Hepatic stellate cell (primary cell): ENCODE measurements at places on chromosomes 2 and 18.
A peak's percentile ranks its signal among the peaks of the same experiment; 100 is the strongest.

DNA sequence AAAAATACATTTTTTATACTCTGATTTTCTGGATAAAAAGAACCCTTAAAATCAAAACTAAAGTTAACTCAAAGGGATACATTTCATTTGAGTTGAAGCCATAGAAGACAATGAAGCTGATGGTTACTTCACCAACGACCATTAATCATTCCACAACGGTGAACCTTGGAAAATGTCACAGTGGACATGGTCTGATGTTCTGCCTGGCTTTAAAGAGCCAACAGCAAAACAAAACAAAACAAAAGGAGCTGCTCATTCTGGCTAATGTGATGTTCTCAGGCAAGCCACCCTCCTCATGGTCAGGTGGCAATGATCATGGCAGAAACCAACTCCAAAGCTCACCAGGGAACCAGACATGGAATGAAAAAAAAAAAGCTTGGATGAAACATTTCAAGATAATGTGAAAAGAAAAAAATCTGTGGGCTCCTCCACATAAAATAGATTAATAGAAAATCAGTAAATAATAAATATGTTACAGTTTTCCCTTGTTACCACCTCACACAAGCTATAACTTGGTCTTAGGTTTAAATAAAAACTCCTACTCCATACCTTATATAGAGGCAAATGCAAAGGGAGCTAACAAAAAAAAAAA lies 90.1 kb upstream of the SERTAD2 start:
- DNase-seq = no peak

DNA sequence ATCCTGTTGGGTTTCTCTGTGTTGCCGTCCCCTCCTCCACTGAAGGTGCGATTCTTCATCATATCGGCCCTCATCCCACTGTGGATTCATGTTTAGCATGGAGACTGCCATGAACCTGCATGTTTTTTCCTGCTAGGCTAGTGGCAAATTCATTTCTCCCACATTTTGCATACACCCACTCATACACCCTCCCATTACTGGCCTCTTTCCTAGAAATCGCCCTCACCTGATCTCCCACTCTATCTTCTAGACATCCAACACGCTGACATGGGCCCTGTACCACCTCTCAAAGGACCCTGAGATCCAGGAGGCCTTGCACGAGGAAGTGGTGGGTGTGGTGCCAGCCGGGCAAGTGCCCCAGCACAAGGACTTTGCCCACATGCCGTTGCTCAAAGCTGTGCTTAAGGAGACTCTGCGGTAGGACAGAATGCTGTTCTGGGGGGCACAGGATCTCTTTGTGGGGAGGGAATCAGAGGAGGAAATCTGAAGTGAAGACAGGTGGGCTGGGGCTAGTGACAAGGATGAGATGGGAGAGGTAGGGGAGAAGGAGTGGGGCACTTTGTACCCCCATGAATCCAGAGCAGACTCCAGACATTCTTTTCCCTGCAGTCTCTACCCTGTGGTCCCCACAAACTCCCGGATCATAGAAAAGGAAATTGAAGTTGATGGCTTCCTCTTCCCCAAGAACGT lies 17.7 kb downstream of the PRKAG3 start:
- no peak for DNase-seq

DNA sequence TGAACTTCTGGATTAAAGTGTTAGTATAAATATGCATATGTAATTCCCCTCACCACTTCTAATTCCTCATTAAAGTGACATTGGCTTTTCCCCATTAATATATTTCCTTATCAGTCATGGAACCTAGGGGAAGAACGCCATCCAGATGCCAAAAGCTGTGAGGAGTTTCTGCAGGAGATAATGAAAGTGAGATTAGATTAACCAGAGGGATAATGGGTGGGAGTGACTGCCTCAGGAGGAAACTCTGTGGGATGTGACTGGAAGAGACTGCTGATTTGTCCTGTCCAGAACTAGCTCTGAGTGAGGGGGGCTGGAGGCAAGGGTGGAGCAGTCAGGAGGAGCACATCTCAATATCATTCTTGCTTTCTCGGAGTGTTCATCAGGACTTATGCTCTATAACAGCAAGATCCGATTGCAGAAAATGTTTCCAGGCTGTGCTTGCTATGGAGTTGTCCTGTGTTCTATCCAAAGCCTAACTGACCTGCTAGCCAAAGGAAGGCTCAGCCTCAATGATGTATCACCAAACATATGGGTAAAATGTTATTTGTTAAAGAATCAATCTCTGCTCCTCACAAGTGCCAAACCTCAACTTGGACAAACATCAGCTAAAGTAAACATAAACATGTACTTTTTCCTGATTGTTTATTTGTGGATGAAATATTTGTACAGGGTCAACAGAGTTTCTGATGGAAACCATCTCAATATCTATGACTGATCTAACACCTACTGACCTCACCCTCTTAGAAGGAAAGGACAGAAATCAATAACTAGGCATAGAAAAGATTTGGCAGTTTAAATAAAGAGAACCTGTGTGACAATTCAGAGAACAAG lies 118.5 kb downstream of the ASXL3 start:
- DNase-seq = no peak

GRCh38 chr2:9071032-9071431 lies 67.5 kb upstream of the MBOAT2 start:
- peak; percentile 19 for DNase-seq

GRCh38 chr2:44778221-44778654 lies 163.3 kb upstream of the SIX3 start:
- DNase-seq = peak; percentile 50

DNA sequence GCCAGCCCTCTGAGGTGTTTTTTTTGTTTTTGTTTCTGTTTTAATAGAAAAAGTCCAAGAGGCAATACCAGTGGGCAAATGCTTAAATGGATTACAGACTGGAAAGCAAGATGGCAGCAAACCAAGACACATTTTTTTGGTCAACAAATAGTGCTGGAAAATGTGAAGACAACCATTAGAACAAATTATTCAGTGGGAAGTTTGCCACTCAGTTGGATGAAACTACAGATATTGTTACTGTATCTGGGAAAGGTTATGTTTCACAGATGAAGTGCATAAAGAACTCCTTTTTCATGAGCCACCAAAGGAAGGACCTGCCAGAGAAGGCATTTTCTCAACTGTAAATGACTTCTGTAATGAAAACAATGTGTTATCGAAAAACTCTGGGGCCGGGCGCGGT lies 93.0 kb upstream of the ODC1 start:
- no peak for DNase-seq

DNA sequence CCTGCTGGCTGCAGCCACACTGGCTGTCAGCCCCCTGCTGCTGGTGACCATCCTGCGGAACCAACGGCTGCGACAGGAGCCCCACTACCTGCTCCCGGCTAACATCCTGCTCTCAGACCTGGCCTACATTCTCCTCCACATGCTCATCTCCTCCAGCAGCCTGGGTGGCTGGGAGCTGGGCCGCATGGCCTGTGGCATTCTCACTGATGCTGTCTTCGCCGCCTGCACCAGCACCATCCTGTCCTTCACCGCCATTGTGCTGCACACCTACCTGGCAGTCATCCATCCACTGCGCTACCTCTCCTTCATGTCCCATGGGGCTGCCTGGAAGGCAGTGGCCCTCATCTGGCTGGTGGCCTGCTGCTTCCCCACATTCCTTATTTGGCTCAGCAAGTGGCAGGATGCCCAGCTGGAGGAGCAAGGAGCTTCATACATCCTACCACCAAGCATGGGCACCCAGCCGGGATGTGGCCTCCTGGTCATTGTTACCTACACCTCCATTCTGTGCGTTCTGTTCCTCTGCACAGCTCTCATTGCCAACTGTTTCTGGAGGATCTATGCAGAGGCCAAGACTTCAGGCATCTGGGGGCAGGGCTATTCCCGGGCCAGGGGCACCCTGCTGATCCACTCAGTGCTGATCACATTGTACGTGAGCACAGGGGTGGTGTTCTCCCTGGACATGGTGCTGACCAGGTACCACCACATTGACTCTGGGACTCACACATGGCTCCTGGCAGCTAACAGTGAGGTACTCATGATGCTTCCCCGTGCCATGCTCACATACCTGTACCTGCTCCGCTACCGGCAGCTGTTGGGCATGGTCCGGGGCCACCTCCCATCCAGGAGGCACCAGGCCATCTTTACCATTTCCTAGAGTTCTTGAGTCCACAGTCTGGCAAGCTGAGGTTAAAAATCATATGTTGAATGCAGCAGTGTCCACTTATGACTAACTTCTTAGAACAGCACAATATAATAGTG lies 741 bp downstream of the GPR148 start:
- DNase-seq = no peak

DNA sequence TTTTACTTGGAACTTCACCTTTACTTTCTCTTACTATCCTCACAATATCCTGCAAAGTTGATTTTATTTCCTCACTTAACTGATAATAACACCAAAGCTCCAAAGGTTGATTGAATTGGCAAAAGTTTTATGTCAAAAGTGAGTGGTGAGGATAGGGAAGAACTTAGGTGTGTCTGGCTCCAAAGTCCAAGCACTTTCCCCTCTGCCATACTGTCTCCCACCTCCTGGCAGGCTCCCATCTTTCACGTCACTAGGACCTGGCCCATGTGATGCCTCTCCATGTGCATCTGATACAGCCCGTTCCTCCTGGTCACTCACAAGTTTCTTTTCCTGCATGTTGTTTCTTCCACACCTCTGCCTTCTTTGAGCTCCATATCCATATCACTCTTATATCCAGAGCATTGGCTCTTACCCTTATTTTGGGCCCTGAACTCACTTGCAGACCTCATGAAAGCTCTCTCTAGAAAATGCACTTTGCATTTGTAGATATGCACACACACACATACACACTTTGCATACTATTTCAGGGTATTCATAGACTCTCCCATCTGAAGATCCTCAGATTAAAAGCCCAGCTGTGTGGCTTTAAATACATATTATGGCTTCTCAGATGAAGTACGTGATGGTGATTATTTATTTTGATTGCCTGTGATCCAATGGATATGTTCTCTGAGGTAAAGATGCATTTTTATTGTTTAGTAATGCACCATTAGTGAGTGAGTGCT lies 12.3 kb downstream of the MEP1B start:
- no peak for DNase-seq

GRCh38 chr2:15844211-15844801 lies 96.0 kb upstream of the MYCN start:
- DNase-seq = no peak

DNA sequence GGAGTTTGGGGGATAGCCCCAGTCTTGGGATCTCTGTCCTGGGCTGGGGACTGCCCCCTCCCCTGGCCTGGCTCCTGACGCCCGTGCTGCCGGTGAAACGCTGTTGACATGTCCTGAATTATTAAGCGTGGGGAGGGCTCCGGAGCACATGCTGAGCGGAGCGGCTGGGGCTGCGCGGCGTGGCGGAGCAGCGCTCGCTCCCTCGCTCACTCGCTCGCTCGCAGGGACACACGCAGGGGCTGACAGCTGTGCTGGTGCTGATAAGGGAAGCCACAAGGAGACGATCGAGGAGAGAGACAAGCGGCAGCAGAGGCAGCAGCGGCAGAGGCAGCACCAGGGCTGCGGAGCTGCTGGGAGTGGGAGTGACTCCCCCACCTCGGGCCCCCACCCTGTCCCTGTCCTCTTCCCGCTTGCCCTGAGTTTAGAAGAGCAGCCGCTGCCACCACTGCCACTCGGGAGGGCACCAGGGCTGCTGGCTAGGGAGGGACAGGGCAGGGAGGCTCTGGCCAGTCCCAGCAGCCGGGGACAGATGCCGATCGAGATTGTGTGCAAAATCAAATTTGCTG lies at the start of gene ASIC4:
ASIC4 (plus strand) TSS at position 287 of the 566 bp plus-strand sequence; CDS start at position 530, 243 bp downstream.
- DNase-seq = peak; percentile 66

DNA sequence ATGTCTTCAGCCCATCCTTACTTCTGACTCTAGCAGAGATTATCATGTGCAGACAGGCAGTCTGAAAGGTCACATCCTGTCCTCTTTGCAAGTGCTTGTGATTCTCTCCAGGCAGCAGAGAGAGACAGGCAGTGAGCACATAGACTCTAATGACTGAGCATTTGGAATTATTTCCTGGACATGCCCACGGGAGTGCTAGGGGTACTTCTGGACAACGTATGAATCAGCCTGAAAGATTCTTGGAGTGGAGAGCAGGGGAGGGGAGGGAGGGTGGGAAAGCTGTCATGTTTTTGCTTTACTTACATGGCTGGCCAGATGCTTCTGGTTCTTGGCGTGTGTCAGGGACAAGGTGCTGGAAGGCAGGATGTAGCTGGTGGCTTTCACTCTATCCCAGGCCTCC lies 150.6 kb downstream of the RIF1 start:
- peak; percentile 3 for DNase-seq

DNA sequence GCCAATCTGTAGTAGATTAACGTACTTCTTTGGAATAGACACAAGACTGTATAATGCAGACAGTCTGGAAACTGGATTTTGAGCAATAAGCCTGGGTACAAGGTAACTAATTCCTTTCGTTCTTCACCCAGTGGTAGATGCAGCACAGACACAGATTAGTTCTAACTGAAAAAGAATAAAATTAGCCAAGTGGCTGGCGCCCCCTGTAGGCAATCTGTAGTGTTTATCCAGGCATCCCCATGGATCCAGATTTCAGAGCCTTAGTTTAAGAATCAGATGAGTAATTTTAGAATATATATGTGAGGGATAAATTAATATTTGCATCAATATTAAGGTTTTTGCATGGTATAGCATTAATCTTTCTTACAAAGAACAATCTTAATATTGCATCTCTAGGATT lies 563.9 kb downstream of the DCC start:
- DNase-seq = no peak

GRCh38 chr2:131008967-131009366 lies 84.3 kb downstream of the FAM168B start:
- no peak for DNase-seq

GRCh38 chr2:154408786-154409185 lies 289.7 kb upstream of the KCNJ3 start:
- no peak for DNase-seq

DNA sequence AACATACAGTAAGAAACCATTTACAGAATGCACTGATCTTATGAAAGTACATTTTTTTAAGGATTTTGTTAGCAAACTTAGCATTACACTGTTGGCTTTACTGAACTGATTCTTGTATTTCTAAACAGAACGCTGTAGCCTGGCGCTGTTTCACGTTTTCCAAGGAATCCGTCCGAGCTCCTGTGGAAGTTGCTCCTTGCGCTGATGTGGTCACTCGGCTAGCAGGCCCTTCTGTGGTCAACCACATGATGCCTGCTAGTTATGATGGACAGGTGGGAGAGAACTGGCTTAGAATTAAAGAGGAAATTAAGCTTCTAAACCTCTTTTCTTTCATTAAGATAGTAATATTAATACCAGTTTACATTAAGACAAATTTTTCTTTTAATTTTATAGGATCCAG lies 76.8 kb downstream of the CEP192 start:
- DNase-seq = no peak

- DNase-seq = no peak
These were observed 757.8 kb downstream of the TRIB2 start for GRCh38 chr2:13474538-13474937.

- no peak for DNase-seq
These were observed 137.3 kb downstream of the DCDC2C start for GRCh38 chr2:3840611-3841155.

DNA sequence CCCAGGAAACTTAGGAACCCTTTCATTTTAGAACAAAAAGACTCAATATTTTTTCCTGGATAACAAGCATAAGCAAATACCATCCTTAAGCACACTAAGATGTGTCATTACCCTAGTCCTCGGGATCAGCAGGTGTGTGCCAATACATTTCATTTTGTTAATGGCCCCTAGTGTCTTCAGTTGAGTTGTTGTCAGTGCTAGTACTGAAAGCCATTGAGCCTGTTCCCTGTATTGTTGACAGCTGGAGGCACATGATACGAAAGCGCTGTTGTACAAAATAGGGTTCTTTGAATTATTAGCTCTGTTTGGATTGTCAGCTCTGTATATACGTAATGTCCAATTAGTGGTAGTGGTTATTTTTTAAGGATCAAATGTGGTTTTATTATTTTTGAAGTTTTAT lies 29.5 kb downstream of the VAPA start:
- DNase-seq = no peak

GRCh38 chr2:86066007-86066578 lies 39.6 kb downstream of the POLR1A start:
- no peak for DNase-seq
